Fibroblast of skin of abdomen (primary cell): ENCODE measurements at places on chromosomes 5 and 9.

- no peak for DNase-seq
Measured at GRCh38 chr9:137505421-137506140, 44.6 kb downstream of the PNPLA7 start.

DNA sequence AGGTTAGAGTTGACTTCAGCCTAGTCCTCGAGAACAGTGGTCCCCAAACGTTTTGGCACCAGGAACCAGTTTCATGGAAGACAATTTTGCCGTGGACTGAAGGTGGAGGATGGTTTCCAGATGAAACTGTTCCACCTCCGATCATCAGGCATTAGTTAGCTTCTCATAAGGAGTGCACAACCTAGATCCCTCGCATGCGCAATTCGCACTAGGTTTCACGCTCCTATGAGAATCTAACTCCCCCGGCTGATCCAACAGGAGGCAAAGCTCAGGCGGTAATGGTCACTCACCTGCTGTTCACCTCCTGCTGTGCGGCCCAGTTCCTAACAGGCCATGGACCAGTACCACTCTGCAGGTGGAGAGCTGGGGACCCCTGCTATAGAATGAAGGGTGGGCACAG, 163.6 kb downstream of the CDH6 start:
- no peak for DNase-seq

DNA sequence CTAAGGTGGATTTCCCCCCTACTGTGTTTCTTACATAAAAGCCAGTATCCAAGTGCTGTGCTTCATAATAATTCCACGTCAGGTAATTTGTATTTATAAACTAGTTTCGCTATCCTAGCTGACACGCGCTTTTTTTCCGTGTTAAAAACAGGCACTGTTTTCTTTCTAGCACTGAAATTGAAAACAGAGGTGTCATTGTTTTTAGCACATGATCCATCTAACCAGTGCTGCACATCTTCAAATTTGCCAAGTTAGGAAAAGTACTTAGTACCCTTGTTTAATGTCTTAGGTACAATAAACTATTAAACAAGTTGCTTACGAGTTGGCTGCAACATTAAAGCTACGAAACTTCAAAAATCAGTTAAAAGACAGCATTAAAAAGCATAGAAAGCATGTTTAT, 49.9 kb downstream of the JMY start:
- no peak for DNase-seq

DNA sequence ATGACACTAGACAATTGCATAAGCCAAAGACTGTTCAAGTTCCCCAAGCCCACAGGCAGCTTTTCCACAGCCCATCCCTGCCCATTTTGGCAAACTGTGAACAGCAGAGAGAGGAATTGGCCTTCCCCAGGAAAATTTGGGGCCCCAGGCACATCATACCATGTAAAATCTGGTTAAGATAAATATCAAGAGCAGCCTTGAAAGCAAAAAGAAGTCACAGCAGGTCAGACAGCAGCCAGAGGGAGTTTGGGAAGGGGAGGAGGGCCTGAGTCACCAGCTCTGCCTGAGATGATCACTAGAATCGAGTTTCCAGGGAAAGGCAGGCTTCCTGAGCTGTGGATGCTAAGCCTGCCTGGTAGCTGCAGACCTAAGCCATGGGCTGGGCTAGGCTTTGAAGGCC, 179.2 kb downstream of the RFK start:
- peak; percentile 83 for DNase-seq

DNA sequence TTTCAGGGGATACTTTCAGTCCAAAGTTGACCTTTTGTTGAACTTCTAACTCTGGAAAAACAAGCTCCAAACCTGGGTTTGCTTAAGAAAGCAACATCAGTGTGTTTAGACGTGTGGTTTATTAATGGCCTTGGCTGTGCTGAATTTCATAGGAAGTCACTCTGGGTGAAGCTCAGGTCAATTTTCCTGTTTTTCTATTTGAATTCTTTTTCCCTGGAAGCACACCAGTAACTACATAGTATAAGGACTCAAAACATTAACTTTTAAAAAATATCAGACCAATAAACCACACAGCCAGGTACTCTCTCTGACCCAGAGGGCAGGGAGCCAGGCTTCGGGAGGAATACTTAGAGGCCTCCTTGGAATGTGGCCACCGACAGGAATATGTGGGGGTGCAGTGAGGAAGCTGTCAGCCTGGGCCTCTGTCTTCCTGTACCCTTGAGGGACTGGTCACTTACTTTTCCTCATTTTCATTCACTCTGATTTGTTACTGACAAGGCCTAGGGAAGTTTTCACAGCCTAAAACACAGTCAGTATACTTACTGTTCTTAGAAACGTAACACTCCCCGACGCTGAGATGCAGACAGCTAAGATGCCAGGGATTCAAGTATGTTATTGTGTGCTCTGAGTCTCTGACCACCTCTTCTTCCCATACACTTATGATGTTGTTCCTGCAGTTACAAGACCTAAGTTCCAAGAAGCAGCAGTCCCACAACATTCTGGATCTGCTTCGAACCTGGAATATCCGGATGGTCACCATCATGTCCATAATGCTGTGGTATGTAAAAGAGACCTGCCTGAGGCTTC, 18.9 kb downstream of the SLC22A5 start:
- DNase-seq: peak; percentile 60

- DNase-seq: peak; percentile 23
Measured at GRCh38 chr9:99259231-99259918, 37.3 kb downstream of the SEC61B start.

DNA sequence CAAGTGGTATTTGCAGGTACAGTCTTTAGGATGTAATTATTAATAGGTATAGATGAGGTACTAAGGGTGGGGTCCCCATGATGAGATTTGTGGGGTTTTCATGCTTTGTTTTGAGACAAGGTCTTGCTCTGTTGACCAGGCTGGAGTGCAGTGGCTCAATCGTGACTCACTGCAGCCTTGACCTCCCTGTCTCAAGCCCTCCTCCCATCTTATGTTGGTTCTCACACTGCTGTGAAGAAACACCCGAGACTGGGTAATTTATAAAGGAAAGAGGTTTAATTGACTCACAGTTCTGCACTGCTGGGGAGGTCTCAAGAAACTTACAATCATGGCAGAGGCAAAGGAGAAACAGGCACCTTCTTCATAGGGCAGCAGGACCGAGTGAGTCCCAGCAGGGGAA, 217.5 kb downstream of the CDK5RAP2 start:
- DNase-seq: no peak

DNA sequence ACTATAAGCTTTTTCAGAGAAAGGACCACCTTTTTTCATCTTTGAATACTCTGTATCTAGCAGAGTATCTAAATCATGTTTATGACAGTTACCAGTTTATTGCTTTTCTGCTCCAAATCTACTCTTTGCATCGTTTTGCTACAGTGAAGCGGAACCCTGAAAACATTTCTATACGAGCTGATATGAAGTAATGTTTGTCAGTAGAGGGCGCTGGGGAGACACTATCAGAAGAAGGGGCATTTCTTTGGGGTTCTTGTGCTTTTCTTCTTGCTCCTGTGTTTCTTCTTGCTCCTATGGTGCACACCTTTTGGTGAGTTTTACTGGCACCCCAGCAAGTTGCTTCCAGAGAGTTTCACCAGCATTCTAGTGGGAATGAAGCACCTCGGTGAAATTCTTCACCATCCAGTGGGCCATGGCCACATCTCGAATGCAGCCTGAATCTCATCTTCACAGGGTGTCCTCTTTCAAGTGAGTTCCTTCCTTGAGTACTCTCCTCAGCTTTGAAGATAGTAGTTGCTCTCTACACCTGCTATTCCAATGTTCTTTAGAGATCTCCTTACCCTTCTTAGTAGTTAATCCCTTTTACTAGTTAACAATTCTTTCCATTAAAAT, 98.4 kb downstream of the FGF1 start:
- peak; percentile 45 for DNase-seq

DNA sequence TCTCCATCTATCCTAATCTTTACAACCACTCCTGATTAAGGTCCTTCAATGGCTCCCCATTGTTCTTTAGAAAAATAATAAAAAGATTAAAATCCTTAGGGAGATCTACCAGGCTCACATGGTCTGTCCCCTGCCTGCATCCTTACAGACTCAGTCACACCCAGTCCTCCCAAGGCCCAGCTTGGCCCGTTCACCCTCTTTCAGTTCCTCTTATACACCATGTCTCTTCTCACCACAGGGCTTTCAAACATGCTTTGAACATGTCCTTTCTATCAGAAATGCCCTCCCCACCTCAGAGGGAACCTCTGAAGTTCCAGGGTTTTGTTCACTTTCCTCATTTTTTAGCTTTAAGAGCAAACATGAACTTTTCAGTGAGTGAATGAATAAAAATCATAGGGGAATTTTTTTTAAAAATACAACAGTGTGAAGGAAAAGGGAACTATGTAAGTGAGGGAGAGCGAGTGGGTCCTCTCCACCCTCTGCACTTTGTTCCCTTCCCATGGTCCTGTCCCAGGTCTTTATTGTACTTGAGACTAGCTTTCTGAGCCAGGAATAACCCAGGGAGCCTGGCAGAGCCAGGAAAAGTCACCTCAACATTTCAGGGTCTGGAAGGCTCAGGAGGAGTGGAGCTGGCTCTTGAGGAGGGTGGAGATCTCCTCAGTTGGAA, 55.3 kb downstream of the TRPC7 start:
- no peak for DNase-seq

GRCh38 chr5:119070578-119070827, 384 bp upstream of the DMXL1 start:
- no peak for DNase-seq

- no peak for DNase-seq
Measured at GRCh38 chr5:151598984-151599383, 7.9 kb upstream of the FAT2 start.

GRCh38 chr5:78221964-78222451, 72.5 kb downstream of the AP3B1 start:
- DNase-seq: no peak

GRCh38 chr5:176886336-176887251, 12.6 kb downstream of the HK3 start:
- DNase-seq: no peak

GRCh38 chr9:100601216-100601615, 23.3 kb downstream of the CAVIN4 start:
- peak; percentile 53 for DNase-seq

GRCh38 chr5:30413540-30413939, 779.9 kb upstream of the CDH6 start:
- no peak for DNase-seq

- peak; percentile 97 for DNase-seq
Measured at GRCh38 chr9:89179895-89180734, 1.5 kb upstream of the SHC3 start.

DNA sequence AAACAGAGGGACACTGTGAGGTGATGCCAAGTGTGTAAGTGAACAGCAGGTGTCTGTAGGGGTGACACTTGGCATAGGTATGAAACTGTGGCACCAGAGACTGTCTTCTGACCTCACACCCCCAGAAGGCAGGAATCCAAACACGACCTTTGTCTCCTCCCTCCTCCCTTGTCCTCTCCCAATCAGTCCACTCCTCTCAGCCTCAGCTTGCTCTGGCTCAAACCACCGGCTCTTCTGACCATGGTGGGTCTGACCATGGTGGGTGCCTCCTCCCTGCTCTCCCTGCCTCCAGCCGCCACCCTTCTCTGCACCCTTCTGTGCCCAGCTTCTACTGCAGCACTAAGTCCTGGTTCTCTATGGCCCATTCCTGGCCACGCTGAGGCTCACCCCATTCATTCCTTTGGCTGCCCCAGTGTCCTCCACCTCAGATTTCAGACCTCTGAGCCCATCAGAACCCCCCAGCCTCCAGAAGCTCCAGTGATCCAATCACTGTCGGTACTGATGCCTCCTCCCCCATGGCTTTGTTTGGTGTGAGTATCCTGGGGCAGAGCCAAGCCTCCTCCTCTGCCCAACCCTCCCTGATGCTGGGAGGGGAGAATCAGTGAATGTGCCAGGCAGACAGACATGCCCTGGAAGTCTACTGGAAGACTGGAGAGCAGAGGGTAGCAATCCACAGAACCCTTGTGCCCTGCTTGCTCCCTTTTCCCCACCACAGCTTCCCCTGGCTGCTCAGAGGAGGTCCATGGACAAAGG, 1.7 kb upstream of the ARID3C start:
- DNase-seq: no peak

GRCh38 chr5:15290953-15291352, 209.0 kb upstream of the FBXL7 start:
- DNase-seq: no peak

DNA sequence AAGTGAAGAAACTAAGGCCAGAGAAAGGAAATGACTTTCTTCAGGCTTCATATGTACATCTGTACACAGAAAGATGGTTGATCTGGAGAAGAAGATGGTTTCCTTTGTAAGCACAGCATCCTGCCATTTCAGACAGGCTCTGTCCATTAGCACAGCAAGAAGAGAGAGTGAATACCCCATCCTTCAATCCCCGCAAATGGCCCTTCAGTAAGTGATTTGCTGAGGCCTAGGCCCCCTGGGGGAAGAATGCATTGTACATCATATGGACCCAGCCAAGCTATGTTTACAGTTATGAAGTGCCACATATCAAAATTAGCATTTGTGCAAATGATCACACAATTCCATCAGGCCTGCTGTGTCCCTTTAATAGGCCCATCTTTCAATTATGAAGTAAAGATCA, 657.4 kb downstream of the BRINP1 start:
- DNase-seq: no peak

GRCh38 chr9:115207003-115207836, 89.3 kb upstream of the TNC start:
- DNase-seq: peak; percentile 64

DNA sequence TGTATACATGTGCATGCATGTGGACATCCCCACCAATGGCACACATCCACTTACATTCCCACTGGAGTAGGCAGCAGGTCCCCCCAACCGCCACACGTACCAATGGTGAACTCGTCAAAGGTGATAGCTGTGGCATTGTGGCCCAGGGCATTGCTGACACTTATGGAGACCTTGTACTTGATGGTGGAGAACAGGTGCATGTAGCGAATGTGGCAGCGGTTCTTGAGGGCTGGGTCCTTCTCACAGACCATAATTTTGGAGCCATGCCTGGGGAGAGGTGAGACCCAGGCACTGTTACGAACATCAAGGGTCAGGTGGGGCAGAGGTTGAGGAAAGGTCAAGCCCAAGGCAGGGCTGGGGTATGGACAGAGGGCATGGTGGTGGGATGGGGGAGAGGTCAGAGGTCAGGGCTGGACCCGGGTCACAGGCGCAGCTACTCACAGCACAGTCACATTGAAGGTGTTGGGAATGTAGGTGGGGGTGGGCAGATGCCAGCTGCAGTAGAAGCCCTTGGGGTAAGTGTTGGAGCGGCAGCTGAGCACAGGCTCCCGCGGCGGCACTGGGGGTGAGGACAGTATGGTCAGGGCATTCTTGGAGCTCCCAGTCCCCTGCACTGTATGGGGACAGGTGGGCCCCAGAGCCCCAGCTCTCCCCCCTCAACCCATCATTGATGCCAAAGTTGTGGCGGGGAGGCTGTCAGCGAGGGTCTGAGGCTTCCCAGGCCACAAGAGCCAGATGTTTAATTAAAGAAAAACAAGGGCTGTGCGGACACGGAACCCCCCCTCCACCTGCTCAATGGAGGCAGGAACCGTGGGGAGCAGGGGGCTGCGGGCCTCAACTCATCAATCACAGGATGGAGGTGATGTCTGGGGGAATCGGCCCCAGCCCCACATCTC, 31.9 kb downstream of the CNTFR start:
- DNase-seq: no peak

- no peak for DNase-seq
Measured at GRCh38 chr9:18058564-18059442, 415.1 kb upstream of the ADAMTSL1 start.

GRCh38 chr9:69454321-69454720, 129.3 kb downstream of the ENTREP1 start:
- DNase-seq: no peak
